Renal cortex interstitium (tissue), 15 donors: ENCODE measurements at places on chromosomes 4 and X. TPM values are rescaled to one million over a fixed set of nuclear protein-coding genes. Genes with fewer than 3 reads are reported as not detected.

The NUP62CL gene
- polyA plus RNA-seq: 9.1 TPM

The CT83 gene
- not detected for polyA plus RNA-seq

The SPP1 gene
- polyA plus RNA-seq: 158 TPM

The CTAG1A gene
- not detected for polyA plus RNA-seq

The ENAM gene
- polyA plus RNA-seq: 4.0 TPM

The TLR10 gene
- 0.57 TPM for polyA plus RNA-seq

The NEIL3 gene
- polyA plus RNA-seq: 8.1 TPM

The RTL9 gene
- 0.19 TPM for polyA plus RNA-seq

The GPM6B gene
- 21.8 TPM for polyA plus RNA-seq

DNA sequence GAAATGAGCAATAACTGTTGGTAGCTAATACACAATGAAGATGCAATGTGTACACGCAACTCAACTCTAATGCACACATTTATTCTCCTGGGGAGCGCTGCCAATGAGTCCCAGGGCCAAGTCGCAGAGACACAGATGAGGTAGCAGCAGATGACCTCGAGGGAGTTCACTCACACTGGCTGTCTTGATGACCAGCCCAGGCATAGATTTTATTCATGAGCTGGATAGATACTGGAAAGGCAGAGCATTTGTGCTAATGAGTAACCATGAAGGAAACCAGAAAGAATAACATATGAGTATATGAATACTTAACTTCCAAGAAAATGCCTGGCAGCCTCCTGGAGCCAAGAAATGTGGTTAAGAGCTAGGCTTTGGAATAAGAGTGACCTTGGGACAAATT lies 42.3 kb downstream of the RASL11B start:
- DNase-seq: no peak

GRCh38 chr4:168815379-168816345 lies 194.4 kb downstream of the CBR4 start:
- peak; percentile 37 for DNase-seq

DNA sequence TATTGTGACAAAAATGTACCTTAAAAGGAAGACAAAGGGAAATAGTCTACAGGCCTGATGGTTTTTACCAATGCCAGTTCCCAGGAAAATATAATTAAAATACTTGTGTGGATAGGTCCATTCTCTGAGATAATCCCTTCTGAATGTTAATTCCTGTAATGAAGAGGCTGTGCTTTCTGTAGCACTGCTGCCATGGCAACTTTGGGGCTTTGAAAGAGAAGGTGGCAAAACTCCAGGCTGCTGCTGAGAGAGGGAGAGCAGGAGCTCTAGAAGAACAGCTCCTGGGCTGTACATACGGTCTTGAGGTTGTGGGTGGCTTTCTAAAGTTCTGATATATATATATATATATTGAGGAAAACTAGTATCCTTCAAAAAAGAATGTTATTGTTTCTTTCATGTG lies 125.4 kb downstream of the PDLIM5 start:
- DNase-seq: no peak

GRCh38 chr4:48184882-48185281 lies 50.8 kb upstream of the TXK start:
- DNase-seq: no peak

DNA sequence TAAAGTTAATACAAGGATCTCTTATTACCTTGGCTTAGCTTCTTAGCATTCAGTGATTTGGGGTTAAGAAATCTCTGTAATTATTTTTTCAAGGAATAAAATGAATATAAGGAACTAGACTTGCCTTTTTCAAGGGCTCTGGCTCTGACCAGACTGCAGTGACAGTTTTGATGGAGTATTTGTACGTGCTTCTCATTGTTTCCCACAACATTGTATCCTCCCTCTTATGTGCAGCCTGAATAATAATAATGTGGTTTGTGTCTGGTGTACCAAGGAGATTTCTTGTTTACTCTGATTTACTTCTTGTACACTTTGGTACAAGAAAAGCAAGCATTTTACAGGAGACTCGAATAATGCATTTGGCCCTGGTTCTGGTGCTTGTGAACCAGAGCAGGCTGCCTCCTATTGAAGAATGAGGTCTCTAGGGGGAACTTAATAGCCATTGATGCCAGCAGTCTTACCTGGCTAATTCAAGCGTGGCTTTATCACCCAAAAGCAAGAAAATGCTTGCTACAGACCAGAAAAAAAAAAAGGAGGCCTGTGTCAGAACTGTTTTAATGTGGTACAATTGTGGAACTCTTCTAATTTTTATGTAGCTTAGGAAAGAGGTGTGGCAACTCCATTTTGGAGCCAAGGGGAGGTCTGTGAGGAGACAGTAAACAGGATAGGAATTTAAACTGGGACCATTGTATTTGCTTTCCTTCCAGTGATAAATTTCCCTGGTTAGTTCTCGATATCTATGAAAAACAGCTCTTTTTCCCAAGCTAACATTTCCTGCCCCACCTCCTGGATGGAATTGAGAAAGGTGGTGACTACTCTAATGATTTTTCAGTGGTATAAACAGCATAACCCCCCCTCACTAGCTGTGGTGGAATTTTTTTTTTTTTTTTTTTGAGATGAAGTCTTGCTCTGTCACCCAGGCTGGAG lies 5.6 kb downstream of the OTC start:
- no peak for DNase-seq

DNA sequence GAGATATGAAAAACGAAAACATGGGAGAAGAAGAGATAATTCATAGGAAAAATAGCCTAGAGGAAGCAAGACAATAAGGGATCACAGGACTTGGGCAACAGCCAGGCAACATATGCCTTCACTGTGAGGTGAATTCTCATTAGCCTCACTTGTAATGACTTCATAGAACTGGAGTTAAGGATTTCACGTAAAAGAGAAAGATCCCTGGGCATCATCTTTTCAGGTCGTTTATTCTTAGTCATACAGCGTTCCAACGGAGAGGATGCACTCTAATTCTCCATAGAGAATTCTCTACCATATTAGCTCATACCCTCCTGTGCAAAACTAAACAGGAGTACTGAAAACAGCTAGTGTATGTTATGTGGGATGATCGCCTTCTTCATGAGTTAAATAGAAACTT lies 1.4 kb downstream of the PRKG2 start:
- no peak for DNase-seq

GRCh38 chrX:131789664-131790063 lies 233.4 kb upstream of the STK26 start:
- DNase-seq: no peak

DNA sequence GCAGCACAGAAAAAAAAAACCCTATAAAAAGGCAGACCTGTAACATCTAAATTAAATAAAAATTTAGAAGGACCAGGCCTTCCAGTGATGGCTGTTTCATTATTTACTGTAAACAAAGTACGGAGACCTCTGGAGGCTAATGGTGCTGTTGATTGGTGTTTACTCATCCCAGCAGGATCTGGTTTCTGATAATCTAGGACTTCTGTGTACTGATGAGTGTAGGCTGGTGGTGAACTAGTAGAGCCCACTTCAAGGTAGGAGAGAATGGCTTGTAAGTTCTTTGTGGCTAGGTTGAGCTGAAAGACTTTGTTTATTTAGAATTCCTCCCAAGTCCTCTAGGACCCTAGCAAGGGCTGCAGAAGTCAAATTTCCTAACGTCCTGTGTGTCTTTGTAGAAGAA lies 398.1 kb upstream of the PITX2 start:
- DNase-seq: no peak

GRCh38 chr4:140253556-140254027 lies 99.6 kb upstream of the MAML3 start:
- no peak for DNase-seq

DNA sequence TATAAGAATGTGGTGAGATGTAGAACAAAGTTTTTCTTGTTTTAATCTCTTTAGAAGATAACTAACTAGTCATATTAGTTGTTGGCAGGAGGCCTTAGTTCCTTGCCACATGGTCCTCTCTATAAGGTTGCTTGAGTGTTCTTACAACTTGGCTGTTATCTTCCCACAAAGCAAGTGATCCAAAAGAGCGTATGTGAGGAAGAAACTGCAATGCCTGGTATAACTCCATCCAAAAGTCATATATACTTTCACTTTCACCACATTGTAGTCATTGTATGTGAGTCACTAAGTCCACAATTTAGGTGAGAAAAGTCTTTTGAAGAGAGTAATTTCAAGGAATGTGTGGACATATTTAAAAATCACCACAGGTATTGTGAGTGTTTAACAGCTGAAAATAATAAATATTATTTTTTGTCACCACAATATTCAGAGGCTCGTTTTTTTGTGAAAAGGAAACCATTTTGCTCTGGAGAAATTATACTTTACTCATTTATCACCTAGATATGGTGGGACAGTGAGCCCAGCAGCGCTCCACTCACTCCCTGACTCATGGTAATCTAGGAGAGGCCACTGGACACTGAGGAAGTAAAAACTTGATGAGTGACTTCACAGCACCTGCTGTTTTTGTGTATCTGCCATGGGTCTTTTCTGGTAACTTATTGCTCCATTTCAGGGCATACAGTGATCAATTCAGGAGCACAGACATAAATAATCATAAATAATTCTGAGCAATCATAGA lies 369.4 kb upstream of the NDST3 start:
- DNase-seq: no peak

DNA sequence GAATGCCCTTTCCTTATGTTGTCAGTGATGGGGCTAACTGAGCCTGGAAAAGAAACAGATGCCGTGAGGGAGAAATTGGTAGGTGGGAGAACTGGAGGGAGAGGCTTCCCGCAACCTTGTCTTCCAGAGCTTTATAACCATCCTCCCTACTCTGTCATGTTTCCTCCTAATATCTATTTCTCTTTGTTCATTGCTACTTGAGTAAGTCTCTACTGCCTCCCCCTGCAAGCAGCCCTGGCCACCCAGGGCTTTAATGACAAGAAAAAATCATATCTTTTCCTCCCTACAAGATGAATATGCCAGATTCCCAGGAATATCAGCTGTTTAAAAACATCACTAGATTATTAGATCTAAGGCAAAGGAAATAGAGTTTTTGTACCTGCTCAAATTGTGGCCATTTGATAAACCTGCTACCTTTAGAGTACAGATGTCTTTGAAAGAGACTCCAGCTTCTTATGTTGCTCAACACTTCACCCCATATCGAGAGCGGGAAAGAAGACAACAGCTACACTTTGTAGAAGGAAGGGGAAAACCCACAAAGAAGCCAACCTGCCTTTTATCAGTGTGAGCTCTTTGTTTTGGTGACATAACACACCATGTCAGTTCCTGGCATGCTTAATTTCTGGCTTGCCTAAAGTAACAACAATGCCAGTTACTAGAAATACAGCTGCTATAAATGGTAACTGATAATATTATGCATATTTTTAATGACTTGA lies 186.6 kb upstream of the LEF1 start:
- DNase-seq: no peak

GRCh38 chrX:133248177-133248576 lies 30.0 kb upstream of the TFDP3 start:
- DNase-seq: no peak

DNA sequence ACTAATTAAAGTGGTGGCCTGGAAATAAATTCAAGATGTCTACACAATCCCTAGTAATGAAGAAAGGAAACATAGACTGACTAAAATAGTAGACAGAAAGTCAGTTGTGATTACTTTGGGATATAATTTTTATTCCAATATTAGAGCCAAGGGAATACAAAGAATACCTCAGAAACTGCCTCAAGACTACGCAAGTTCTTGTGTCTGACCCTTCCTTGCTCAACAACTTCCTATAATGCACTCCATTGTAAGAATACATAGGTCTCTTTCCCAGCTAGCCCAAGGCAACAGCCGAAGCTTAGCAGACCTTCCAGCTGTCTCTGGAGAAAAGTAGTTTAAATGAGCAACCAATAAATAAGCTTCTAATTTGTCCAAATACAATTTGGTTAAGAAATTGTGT lies 315.9 kb downstream of the IQCM start:
- DNase-seq: no peak

DNA sequence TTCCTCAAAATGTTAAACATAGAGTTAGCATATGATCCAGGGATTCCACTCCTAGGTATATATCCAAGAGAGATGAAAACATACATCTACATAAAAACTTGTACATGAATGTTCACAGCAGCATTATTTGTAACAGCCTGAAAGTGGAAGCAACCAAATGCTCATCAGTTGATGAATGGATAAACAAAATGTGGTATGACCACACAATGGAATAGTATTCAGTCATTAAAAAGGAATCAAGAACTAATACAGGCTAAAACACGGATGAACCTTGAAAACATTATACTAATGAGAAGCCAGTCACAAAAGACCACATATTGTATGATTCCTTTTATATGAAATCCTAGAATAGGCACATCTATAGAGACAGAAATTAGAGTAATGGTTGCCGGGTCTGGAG lies 42.7 kb upstream of the IQSEC2 start:
- no peak for DNase-seq

DNA sequence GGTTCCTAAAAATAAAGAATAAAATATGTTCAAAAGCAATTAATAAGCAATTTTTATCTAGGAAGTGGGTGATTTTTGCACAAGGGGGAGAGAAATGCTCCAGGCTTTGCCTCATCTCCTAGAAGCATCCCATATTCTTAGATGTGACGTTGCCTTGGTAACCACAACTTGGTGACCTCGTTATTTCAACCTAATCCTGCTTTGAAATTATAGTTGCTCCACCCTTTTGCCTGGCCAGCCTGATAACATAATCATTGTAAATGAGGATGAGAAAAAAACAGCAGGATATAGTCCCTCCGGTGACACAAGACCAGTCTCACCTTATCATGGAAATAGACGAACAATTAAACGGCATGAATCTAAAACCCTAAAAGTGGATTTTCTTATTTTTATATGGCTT lies 194.4 kb downstream of the QDPR start:
- no peak for DNase-seq

GRCh38 chrX:130758072-130758471 lies 144.9 kb downstream of the ENOX2 start:
- DNase-seq: no peak
